ENCODE measurements at places on chromosomes 3 and 15. TPM values are rescaled to one million over a fixed set of nuclear protein-coding genes. Genes with fewer than 3 reads are reported as not detected.
A peak's percentile ranks its signal among the peaks of the same experiment; 100 is the strongest.

DNA sequence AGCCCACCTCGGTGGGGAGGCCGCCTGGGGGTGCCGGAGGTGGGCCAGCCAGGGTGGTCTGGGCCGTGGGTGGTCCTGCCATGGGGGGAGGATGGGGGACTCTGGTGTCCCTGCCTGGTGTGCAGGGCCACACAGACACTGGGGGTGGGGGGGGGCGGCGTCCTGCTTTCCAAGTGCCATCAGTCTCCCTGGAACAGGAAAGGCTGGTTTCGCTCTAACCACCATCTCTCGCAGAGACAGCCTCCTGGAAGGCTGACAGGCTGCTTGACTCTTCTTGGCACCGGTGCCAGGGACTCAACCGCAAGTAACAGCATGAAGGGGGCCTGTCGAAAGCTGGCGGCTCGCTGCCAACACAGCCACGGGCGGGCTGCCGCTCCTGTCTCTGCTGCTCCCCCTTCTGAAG is 40.3 kb downstream of the RGMA start:
- no peak for DNase-seq

GRCh38 chr3:184366619-184367289 is 5.2 kb downstream of the POLR2H start:
- no peak for DNase-seq

DNA sequence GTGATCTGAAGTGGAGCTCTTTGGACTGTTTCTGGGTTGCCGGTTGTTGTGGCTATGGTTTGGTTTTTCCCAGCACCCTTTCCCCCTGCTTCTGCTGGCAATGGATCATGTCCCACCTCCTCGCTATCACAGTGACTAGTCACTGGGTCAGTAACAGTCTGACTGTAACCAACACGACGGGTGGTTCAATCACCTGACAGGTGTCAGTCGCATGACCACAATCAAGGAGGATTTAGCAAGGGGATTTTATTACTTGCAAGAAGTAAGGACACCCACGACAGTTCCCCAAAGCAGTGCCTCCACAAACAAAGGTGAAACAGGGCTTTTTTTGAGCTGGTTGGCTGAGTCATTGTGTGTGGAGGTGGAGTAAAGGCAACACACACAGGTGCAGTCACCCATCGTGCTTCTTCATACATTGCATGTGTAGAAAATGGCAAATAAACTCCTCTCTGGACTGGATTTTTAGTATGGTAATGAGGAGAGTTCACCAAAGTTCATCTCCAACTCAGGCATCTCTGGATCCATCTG is 58.8 kb upstream of the FAM3D start:
- no peak for DNase-seq

DNA sequence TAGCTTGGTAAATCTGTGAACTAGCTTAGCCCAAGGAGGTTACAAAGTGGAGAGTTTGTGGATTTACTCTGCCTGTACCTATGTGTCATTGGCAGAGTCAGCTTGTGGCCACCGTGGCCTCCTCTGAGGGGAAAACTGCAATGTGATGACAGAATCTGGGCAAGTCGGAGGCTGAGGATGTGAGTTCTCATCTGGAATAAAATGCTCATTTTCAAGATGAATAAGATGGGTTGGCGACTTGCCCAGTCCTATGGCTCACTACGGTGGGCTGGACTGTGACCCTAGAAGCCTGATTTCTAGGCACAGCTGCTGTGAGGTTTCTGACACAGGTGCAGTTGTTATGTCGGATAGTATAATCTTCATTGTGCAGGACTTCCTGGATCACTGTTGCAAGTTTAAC is 83.7 kb downstream of the ETV5 start:
- no peak for DNase-seq

- no peak for DNase-seq
These were observed 34.9 kb downstream of the MAGEF1 start for GRCh38 chr3:184676927-184677326.

DNA sequence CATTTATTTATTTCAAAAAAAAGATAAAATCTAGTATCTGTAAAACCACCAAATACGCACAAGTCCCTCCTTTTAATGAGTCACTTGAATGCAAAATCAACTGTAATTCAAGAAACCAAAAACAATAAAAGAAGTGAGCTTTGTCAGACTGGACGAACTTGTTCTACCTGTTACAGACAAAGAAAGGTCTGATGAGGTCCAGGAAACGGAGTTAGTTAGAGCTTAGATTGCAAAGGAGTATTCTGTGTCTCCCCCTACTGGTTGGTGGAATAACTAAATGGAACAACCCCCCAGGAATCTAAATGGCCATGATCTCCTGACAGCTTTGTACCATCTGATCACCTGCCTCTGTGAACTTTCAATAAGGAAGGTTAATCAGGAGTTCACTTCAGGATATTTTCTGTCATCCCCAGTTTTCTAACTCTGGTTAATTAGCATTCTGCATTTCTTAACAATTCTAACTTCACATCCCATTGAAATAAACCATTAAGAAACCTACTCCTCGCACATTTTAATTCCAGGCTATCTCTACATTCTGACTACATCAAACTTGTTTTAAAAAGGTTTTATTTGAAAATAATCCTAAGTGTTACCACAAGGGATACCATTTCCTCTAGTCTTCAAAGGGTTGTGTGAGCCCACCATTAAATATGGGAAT is 333.0 kb upstream of the SATB1 start:
- DNase-seq = peak; percentile 16

DNA sequence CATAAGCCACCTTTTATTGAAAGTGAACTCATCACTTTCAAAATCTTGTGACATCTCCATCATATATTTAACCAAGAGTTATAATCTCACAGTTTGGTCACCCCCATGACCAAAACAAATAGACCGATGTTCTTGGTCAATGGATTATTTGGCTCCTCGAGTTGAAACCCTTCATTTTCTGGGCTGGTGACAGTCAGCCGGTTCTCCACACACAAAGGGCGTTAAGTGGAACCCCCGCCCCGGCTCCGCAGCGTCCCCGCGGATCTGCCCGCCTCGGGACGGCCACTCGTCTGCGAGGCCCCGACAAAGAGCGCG is 772 bp downstream of the TSPAN3 start:
- DNase-seq = no peak

GRCh38 chr3:188241883-188242282 is 87.9 kb downstream of the LPP start:
- DNase-seq = no peak

- no peak for DNase-seq
These were observed 342.1 kb downstream of the SLC9A9 start for GRCh38 chr3:143506190-143506589.

- no peak for DNase-seq
These were observed 12.9 kb downstream of the LRRC2 start for GRCh38 chr3:46553154-46553553.

- no peak for DNase-seq
These were observed 4.2 kb upstream of the FAM131A start for GRCh38 chr3:184333190-184333589.

- no peak for DNase-seq
These were observed 86.5 kb downstream of the SEMA6D start for GRCh38 chr15:47803767-47804166.

DNA sequence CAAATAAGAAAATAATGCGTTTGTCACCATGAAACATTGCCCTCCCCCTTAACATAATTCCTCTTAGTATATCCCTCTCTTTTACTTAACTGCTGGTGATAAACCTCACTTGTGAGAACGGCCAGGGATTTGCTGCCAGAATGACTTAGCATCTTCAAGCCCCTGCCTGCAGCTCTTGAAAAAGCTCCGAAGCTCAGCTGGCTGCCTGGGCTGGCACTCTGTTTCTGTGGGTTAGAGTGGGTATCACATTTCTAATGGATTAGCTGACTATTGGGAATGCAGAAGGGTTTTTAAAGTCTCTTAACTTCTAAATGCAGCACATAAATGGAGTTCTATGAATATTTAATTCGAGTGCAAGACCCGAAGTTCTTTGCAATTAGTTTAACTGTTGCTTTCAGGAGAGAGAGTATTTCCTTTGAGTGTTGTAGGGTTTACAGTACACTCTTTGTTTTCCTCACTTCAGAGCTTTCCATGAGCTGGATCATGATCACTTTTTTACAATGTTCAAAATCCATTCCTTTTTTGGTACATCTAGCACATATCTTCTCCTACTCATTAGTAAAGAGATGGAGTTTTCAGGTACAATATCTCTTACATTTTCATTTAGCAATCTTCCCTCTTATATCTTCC is 124.7 kb upstream of the RBMS3 start:
- DNase-seq = no peak

GRCh38 chr3:133761605-133762484 is 15.7 kb downstream of the TF start:
- no peak for DNase-seq

DNA sequence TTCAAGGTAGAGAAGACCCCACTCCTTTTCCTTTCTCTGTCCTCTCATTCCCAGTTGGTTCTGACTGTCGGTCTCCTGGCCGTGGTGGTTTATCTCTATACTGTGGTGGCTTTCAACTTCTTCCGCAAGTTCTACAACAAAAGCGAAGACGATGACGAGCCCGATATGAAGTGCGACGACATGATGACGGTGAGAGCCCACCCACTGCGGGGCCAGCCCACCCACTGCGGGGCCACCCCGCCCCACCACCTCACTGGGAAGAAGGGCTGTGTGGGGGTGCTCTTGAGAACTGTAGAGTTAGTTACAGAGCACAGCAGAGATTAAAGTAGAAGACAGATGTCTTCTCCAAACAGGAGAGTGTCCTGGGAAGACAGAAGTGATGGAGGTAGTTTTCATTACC is 110.6 kb upstream of the CHRM5 start:
- DNase-seq = no peak

DNA sequence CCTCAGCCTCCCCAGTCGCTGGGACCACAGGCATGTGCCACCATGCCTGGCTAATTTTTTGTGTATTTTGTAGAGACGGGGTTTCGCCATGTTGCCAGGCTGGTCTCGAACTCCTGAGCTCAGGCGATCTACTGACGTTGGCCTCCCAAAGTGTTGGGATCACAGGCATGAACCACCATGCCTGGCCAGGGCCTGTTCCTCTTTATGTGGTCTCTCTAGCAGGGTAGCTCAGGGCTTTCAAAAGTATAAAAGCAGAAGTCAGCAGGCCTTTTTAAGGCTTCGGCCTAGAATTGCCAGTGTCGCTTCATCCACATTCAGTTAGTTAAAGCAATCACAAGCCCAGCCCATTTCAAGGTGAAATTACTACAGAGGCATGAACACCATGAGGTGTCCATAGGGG is 7.6 kb downstream of the VHL start:
- DNase-seq = no peak

GRCh38 chr3:40736943-40737342 is 212.2 kb downstream of the ZNF621 start:
- DNase-seq = no peak

- DNase-seq = no peak
These were observed 31.5 kb upstream of the FBXL22 start for GRCh38 chr15:63565536-63566186.

DNA sequence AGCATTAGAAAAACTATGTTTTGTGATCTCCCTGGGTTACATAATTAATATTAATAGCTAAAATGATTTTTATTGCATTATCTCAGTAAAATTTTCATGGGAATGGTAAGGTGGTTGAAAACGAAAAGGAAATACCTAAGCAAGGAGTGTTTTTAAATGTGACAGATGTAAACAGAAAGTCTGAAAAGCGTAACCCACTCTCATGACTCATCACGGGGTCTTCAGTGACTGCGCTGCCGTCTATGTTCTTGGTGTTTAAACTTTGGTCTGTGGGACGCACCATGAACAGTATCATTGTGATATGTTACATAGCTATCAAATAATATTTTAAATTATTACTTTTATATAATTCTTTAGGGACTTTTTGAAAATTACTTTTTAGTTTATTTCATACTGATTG is 19.8 kb downstream of the LRCH3 start:
- DNase-seq = no peak

- DNase-seq = no peak
These were observed 58.9 kb downstream of the LRRFIP2 start for GRCh38 chr3:37115446-37115845.

- DNase-seq = peak; percentile 67
These were observed 29.8 kb upstream of the SENP5 start for GRCh38 chr3:196837819-196838420.

GRCh38 chr3:171417813-171418212 is 42.4 kb downstream of the TNIK start:
- no peak for DNase-seq

DNA sequence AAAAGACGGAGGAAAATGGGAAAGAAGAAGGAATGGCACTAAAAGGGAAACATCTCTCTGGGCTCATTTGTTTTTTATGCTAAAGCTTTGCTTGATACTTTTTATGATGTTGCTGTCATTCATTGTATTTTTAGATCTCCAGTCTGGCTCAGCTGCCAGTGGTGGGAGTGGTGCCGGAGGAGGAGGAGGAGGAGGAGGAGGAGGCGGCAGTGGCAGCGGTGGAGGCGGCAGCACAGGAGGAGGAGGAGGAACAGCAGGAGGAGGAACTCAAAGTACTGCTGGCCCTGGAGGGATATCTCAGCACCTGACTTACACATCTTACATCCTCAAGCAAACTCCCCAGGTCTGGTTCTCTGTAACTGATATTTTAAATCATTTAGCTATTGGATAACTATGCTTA is 49.6 kb downstream of the MAP6D1 start:
- DNase-seq = no peak

- no peak for DNase-seq
These were observed 498.9 kb upstream of the TPRG1 start for GRCh38 chr3:188672840-188673239.

DNA sequence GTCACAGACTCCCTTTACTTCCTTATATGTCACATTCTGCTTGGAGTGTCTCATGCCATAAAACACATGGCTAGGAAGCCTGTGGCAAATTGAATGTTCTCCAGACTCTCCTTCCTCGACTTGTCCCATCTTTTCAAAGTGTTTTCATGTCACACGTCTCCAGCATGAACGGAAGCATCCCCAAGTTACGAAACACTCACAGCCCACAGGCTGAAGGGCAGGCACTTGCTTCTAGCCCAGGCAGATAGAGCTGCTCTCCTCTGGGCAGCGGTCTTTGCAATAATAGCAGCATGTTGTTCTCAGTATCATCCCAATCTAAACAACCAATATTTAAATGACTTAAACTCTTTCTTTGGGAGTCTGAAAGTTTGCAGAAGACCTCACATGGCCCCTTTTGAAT is 85.3 kb upstream of the ADAMTS9 start:
- DNase-seq = no peak

DNA sequence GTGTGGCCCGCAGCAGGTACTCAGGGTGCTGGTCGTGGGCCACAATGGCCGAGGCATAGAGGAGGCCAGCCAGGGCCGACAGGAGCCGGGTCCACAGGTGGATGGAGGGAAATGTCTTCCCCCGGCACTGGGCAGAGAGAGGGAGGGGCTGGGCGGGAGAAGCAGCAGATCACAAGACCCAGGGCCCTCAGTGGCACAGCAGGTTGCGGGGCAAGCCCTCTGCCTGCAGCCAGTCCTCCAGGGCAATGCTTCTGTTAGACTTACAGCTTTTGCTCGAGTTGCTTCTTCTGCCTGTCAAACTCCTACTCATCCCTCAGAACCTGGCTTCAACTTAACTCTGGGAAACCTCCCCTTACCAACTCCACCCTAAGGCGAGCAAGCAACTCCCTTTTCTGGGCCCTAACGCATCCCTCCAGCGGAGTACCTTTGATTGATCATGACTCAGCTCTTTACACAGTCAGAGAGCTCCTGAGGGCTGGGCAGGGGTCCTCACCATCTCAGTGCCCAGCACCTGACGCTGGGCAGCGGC is 16.0 kb downstream of the TMEM44 start:
- no peak for DNase-seq

Gene RASGRP1
- total RNA-seq = 55.5 TPM

Gene MDFIC2
- not detected for total RNA-seq

Gene CACNA2D3
- total RNA-seq = not detected

Gene SLC2A2
- total RNA-seq = 0.18 TPM

Gene THRB
- total RNA-seq = not detected

Gene TRIM42
- not detected for total RNA-seq

Gene LZTFL1
- total RNA-seq = 7.5 TPM

Gene PARP15
- 2.7 TPM for total RNA-seq

Gene SERPINI2
- total RNA-seq = not detected

Gene ARID3B
- total RNA-seq = 21.8 TPM

Gene GOLGA6C
- total RNA-seq = not detected
